Stimulated activated CD4-positive, alpha-beta T cell treated with anti-CD3 and anti-CD28 coated beads, Interleukin-4, amount 100 ng/mL, for 48 hours (primary cell): ENCODE measurements at places on chromosomes 4 and X.

- DNase-seq, result no peak
These were observed 1286.3 kb downstream of the TECRL start for GRCh38 chr4:63122955-63123354.

- DNase-seq, result no peak
These were observed 50.0 kb downstream of the FGFBP1 start for GRCh38 chr4:15888515-15888914.

GRCh38 chrX:21996872-21997455, 35.2 kb upstream of the PHEX start:
- DNase-seq, result no peak

DNA sequence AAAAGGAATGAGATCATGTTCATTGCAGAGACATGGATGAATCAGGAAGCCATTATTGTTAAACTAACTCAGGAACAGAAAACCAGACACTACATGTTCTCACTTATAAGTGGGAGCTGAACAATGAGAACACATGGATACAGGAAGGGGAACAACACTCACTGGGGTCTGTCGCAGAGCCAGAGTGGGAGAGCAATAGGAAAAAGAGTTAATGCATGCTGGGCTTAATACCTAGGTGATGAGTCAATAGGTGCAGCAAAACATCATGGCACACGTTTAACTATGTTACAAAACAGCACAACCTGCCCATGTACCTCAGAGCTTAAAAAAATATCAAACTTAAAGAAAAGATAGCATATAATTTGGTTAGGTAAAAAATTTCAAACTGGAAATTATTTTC, 281.4 kb downstream of the PABPC4L start:
- no peak for DNase-seq

GRCh38 chrX:105136786-105137185, 83.7 kb downstream of the TEX13A start:
- no peak for DNase-seq

DNA sequence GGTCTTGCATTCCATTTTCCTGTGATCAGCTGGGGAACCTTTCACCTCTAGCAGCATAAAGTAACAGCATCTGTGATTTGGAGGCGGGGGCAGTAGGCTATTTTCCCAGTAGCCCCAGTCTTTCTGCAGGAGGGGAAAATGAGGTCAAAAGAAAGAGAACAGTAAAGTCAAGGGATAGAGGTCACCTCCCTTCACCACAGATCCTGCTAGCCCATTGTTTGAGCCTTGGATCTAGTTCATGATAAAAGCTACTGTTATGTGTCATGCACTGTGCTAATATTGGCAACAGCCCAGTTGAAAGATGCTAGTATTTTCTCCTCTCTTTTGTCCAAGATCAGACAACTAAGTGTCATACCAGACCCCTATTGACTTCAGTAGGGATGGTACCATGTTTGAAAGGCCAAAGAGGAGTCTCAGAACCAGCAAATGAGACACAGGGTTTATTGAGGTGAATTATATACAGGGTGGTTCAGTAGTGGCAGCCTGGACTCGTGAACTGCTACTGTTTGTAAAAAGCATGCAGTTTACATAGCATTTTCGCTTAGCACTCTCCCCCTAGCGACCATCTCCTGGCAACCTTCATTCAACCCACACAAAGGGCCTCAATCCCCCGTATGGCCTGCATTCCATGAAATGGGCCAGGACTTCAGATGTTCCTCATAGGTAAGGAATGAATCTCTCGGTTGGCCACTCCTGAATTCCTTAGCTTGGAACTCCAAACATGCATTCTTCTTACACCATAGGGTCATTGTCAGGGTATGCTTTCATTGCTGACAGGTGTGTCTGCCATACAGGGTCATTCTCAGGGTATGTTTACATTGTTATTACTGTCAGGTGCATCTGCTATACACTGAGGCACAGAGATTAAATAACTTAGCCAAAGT, 170.0 kb upstream of the FRMPD4 start:
- DNase-seq, result no peak

GRCh38 chrX:44401151-44401550, 57.7 kb upstream of the EFHC2 start:
- no peak for DNase-seq

DNA sequence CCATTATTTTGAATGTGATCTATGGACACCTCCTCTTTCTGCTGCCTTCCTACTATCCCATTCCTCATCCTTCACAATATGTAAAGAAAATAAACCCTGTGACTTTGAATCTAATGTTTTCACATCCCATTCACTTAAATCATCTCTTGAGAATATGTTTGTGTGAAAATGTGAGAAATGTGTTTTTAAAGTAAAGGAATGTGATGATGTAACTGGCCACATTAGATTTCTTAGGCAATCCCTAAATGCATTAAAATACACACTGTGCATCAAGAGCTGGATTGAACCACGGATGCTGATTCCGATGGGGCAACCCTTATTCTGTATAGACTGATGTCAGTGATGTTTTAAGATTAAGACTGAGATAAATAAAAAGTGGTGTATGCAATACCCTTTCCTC, 558.9 kb upstream of the TENM3 start:
- DNase-seq, result no peak

DNA sequence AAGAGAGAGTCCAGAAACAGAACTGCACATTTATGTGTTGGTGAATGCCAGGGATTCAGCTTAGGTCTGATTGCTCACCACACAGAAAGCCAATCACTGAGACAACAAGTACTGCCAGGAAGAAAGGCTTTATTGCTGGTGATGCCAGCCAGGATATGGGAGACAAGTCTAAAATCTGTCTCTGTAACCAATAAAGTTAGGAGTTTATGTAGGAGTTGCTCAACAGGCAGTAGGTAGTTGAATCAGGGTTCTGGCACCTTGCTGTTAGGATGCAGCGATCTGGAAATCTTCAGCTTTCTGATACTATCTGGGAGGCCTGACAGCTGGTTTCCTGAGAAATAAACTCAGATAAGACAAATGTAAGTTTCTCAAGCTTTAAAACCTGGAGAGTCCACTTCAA, 120.2 kb upstream of the ENPP6 start:
- DNase-seq, result no peak

GRCh38 chr4:2781911-2782310, 11.0 kb upstream of the SH3BP2 start:
- DNase-seq, result no peak

DNA sequence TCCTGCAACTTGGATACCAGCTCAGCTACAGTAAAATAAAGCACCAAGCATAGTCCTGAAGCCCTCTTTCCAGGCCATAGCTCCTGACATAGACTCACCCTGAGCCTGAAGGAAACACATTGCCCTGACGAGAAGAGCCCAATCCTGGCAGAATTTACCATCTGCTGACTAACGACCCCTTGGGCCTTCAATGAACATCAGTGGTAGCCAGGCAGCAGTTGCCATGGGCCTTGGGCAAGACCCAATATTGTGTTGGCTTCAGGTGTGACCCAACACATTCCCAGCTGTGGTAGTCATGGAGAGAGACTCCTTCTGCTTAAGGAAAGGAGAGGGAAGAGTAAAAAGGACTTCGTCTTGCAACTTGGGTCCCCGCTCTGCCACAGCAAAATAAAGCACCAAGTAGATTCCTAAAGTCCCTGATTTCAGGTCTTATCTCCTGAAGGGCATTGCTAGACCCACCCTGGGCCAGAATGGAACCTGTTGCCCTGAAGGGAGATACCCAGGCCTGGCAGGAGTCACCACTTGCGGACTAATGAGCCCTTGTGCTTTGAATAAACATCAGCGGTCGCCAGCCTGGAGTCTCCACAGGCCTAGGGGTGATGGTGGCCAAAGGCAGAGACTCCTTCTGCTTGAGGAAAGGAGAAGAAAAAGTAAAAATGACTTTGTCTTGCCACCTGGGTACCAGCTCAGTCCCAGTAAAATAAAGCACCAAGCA, 902.6 kb downstream of the C4orf33 start:
- DNase-seq, result no peak

DNA sequence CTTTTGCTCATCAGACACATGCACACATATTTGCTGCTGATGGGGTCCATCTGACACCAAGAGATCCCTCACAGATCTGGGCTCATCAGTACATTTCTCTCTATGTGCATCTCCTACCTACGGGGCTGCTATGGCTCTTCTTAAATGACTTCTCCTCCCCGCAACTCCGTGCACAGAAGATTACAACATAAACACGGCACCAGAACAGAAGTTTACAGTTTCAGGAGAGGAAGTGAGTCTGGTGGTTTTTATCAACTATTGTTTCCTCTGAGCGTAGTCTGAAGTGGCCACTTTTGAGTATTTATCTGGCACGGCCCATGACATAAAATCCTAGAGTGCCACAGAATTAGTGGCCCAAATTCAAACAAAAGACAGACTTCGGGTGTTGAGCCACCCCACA, 263.8 kb downstream of the PRDM5 start:
- DNase-seq, result no peak

DNA sequence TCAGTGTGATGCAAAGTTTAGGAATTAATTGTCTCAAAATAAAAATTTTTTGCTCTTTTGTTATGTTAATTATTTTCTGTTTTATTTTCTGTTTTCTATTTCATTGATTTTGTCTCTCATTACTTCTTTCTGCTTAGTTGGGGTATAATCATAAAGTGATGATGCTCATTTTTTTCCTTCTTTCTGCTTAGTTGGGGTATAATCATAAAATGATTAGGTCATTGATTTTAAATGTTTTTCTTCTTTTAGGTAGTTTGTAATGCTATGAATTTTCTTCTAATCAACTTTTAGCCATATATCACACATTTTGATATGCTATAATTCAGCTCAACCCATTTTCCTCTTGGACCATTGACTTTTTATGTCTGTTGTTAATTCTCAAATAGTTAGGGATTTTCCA, 43.7 kb downstream of the NEUROG2 start:
- DNase-seq, result no peak

DNA sequence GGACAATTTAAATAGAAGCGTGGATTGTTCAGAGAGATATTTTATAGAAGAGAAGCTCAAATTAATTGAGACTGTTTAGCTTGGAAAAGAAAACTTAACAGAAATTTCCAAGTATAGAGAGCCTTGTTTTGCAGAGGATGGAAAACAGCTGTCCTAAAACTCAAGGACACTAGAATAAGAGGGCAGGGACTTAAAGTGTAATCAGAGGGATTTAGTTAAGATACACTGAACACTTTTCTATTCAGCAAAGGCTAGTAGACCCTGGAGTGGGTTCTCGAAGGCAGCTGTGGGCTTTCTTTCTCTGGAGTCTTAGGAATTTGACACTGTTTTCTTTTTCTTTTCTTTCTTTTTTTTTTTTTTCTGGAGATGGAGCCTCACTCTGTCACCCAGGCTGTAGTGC, 92.7 kb upstream of the ARX start:
- DNase-seq, result no peak

- DNase-seq, result no peak
These were observed 241.0 kb upstream of the POF1B start for GRCh38 chrX:85620466-85620865.

- DNase-seq, result no peak
These were observed 408.2 kb upstream of the PITX2 start for GRCh38 chr4:111031001-111031579.

GRCh38 chr4:119070301-119070700, 65.3 kb upstream of the MYOZ2 start:
- DNase-seq, result no peak

GRCh38 chr4:145557720-145558119, 61.5 kb upstream of the MMAA start:
- DNase-seq, result peak; percentile 30

- no peak for DNase-seq
These were observed 6.2 kb upstream of the IQSEC2 start for GRCh38 chrX:53287493-53288138.

DNA sequence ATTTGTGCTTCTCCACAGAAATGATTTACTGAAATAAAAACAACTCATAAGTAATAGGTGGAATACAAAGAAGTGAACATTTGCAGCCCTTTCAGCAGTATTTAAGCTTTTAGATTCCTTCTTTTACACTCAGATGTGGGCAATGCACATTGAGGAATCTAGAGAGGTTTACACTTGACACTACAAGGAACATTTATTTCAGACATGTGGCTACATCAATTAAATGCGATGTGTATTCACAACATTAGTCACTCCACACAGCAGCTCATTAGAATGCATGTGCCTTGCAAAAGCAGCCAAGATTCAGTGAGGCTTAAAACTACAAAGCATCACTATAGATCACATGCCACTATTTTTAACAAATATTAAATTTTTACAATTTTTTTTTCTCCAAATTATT, 480.7 kb downstream of the INPP4B start:
- DNase-seq, result no peak

DNA sequence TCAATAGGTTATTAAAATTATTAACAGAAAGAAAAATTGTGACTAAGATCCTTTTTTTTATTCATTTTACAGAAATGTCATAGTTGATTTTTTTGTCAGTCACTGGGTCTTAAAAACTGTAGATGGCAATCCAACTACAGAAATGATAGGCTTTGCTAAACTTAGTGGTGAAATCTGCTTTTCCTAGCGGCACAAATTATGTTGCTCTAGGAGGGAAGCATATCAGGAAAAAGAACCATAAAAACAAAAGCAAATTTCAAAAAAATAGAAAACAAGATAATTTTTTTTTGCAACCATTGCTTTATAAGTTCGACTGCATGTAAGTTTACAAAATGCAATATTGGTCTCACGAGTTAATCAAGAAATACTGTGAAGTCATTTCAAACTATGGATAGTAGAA, 443.5 kb upstream of the IGFBP7 start:
- no peak for DNase-seq

GRCh38 chr4:10703766-10704429, 19.3 kb upstream of the CLNK start:
- DNase-seq, result no peak

- DNase-seq, result no peak
These were observed 83.9 kb downstream of the ATXN3L start for GRCh38 chrX:13235930-13236329.

DNA sequence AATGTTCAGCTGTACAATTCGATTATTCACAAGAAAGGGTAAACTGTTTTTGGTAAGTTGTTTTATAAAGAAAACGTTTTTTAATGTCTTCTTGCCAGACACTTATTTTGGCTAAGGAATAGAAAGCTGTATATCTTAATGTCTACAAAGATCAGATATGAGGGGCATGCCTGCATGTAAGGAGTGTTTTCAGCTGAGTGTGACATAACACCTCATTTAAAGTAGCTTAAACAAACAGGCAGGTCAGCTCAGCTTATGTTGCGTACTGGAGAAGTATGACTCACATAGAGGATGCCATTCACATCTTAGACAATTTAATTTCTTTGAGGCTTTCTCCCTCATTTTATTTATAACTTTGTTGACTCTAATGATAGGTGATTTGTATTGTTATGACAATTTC, 30.4 kb downstream of the LAMTOR3 start:
- no peak for DNase-seq

- no peak for DNase-seq
These were observed 329.2 kb upstream of the KLF3 start for GRCh38 chr4:38334791-38335190.

DNA sequence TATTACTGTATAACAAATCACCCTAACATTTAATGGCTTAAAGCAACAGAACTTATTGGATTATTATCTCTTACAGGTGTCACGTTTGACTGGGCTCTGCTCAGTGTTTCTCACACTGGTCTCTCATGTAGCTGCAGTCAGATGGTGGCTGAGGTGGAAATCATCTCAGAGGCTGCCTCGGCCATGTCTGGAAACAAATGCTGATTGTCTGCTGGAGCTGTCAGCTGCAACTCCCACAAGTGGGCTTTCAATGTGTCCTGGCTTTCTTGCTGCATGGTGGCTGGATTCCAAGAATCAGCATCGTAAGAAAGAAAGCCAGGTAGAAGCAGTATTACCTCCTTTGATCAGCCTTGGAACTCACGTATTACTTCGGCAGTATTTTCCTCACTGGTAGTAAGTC, 277.6 kb downstream of the SPANXN1 start:
- no peak for DNase-seq

GRCh38 chr4:54085284-54085683, 14.7 kb upstream of the GSX2 start:
- no peak for DNase-seq

- DNase-seq, result no peak
These were observed 36.6 kb downstream of the SEL1L3 start for GRCh38 chr4:25826074-25826752.
